H1 (cell line): ENCODE measurements at places on chromosomes 16 and 17. TPM values are rescaled to one million over a fixed set of nuclear protein-coding genes. Genes with fewer than 3 reads are reported as not detected.

DNA sequence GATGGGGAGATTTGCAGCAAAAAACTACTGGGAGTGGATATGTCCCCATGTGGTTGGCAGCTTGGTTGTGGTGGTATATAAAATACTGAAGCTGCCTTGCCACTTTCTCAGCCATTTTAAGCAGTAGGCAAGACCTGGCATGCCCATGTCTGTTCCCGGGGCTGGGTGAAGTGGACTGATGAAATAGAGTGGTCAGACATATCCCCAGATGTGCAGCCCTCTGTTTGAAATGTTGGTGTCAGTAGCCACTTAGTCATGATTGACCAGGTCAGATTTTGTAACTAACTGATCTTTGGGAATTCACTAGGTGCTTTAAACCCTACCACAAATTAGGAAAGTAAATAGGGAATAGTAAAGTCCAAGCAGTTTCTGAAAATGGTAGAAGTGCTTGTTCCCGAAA lies 151.6 kb downstream of the PHKB start:
- no peak for DNase-seq

DNA sequence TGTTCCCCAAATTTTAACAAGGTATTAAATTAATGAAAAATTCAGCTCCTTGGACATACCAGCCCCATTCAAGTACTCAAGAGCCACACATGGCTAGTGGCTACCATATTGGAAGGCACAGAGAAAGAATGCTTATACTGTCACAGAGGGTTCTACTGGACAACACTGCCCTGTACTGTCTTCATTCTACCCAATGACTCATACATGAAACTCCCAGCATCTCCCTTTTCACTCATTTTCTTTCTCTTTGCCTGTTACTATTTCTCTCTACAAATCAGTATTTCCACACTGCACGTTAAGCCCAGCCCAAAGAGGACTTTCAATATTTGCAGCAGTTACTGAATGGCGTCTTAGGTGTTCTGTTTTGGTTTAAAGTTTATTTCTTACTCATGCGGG lies 72.1 kb upstream of the RCVRN start:
- DNase-seq = no peak

GRCh38 chr17:7839876-7840261 lies 5.9 kb downstream of the KDM6B start:
- DNase-seq = no peak

DNA sequence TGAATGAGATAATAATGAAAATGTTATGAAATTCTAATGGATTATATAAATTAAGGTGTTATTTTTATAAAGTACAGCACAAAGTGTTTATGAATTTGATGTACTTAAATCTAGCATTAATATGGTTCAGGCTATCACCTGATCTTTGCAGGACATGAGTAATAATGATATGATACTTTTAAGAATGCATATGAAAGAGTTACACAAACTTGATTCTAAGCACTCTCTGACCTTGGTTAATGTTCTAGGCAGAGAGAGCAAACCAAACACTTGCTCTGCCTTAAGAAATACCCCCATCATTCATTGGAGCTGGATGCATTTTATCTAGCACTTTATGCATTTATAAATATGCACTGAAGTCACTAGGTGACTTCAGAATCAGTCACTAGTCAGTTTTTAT lies 942.2 kb upstream of the CDH8 start:
- DNase-seq = no peak

GRCh38 chr16:76204249-76204648 lies 73.0 kb upstream of the CNTNAP4 start:
- DNase-seq = no peak

DNA sequence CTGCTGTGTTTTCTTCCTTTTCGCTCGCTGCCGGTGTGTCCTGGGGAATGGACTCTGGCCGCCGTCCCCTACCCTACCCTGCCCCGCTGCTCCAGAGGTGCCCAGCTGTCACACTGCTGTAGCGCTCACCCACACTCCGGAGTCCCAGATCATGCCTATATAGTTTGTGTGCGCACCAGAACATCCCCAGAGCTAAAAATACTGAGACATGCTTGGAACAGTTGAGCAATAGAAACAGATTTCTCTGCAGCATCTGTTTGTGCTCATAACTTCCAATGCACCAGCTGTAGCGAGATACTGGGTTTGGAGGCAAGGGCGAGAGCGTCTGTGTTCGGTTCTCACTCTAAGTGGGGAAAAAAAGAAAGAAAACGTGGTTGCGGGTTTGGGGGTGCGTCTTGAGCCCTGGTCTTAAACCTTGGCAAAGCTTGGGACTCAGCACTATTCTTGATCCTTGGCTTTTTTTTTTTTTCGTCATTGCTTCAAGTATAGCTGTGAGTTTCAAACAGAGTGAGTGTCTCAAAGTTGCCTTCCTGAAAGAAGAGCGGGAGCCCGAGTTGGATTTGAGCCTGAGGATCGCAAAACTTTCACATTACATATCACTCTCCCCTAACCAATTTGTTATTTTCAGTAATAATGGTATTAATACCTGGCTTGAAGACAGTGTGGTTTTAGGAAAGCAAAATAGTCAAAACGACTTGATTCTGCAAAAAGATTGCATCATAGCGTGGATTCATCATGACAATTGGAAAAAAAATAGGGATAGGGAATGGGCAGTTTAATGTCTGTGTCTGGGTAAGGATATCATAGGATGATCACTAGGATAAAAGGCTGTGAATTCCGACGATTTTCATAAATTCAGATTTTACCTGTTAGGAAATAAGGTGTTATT lies 621 bp downstream of the KCNJ2 start:
- DNase-seq = no peak

DNA sequence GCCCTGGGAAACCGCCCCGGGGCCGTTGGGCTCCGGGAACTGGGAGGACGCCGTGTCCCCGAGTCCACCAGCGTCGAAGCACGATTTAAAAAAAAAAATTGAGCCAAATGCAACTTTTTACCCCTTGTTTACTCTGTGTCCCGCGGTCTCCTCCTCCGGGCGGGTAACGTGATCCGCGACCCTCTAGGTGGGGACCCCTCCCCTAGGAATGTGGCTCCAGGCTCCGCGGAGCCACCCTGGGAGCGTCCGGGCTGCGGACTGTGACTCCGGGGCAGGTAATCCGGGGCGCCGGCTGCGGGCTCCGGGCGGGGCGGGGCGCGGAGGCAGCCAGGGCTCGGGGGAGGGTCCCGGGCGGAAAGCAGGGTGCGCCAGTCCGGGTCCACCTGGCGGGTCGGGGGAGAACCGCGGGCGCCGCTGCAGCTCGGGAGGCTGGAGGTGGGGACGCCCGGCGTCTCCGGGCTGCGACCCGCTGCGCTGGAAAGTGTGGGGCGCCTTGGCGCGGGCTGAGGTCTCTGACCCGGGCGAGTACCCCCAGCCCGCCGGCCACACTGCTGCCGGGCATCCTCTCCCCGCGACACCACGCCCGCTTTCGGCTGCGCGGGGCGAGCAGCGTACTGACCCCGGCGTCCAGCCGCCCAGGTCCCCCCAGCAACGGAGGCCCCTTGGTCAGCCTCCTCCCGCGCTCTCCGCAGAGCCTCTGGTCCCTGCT lies 852 bp upstream of the HELZ start:
- DNase-seq = no peak

GRCh38 chr16:85390511-85391174 lies 222.5 kb upstream of the GSE1 start:
- DNase-seq = no peak

- DNase-seq = no peak
Measured at GRCh38 chr16:22847100-22847499, 33.1 kb downstream of the HS3ST2 start.

DNA sequence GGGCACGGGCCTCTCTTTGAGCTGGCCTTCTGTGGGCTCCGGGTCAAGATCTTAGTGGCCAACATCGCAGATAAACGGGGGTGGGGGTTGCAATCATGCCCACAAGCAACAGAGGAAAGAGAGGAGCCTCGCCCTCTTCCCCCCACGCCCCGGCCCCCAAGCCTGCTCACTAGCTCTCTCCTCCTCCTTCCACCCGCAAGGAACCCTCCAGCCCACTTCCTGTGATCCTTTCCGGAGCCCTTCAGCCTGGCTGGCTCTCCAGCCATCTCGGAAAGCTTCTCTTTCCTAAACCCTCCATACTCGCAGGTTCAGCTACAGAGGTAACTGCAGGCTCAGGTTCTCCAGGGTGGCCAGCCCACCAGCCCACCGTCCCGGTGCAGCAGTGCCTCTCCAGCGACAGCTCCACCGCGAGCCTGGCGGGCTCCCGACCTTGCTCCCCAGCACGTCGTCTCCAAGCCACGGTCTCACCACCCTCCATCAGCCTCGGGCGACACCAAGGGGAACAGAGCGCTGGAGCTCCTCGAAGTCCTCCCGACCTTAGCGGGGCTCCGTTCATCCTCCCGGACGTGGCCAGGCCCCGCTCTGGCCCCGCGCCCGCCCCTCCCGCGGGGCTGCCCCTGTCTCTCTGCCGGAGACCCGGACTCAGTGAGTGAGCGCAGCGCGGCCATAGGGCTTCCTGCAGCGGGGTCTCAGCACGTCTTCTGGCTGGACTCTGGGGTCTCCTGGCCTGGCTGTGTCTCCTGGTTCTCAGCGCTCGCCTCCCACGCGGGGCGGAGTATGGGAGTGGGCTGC lies 12.9 kb upstream of the ODF4 start:
- DNase-seq = peak; percentile 74

GRCh38 chr17:4511199-4511932 lies 12.7 kb downstream of the SPNS2 start:
- DNase-seq = no peak

- peak; percentile 23 for DNase-seq
Measured at GRCh38 chr17:36204724-36205500, 6.0 kb upstream of the CCL4L2 start.

DNA sequence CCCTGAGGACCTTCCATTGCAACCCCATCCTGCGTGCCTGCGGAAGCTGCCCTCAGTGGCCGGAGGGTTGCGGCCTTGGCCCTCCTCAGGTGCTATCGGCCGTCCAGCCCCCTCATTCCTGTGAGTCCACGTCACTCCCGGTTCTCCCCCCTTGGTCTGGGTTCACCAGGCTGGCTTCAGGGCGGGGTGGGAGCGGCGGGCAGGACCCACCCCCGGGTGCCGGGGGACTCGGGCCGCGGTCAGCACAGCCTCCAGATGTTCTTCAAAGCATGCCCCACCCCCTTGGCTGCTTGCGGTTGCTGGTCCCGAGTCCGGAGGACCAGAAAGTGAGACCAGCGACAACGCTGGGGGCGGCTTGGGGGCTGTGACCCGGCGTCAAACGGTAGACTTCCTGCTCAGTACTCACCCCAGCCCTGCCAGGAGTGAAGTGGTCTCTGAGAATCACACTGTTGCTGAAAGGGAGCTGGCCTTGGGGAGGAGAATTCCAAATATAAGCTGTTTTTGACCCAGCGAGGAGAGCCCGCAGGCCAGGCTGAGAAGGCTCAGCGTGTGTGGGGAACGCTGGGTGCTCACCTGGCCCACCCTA lies 4.5 kb downstream of the ZNF469 start:
- no peak for DNase-seq

GRCh38 chr16:8990445-8990844 lies 26.7 kb upstream of the USP7 start:
- DNase-seq = no peak

DNA sequence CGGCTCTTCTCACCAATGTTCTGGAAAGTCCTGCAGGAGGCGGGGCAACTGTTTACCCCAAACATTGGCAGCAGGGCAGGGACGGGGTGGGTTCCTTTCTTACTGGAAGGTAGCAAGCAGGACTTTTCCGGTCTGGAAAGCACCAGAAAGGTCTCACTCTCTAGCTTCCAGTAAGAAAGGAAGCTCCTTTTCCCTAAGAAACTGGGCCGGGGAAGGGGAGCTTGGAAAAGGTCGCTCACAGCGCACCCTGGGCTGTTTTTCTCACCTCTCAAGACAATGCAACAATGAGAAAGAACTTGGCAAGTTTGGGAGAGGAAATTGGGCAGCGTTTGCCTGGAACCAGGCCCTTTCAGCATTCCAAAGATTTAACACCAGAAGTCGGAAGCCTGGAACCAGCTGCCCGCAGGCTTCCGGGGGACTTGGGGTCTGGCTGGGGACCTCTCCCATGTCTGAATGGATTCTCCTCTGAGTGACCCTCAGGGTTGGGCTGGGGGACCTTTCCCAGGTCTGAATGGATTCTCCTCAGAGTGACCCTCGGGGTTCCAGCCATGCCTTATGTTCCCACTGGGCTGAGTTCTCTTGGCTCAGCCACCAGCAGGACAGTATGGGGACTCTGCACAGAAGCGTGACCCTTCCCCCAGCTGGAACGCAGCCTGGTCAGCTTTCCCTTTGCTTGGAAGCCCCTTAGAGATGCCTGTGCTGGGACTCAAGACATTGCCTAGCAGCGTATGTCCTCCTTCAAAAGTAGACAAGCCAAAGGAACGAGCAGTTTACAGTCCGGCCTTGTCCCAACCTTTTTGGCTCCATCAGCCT lies 166.5 kb upstream of the PLCG2 start:
- no peak for DNase-seq

DNA sequence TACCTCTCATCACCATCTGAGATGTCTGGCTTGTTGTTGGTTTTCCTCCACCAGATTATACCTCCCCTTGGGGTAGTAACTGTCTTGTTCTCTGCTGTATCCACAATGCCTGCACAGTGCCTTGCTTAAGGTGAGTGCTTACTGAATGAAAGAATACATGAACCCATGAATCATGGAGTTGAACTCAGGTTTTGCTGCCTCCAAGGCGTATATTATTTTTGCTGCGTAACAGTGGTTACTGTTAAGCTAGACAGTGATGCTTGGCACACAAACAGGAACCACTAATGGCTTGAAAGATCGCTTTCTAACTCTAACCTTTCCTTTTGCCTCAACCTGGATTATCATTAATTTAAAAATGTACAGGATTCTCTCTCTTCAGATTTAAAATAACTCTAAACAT lies 695.8 kb downstream of the TOX3 start:
- DNase-seq = no peak

DNA sequence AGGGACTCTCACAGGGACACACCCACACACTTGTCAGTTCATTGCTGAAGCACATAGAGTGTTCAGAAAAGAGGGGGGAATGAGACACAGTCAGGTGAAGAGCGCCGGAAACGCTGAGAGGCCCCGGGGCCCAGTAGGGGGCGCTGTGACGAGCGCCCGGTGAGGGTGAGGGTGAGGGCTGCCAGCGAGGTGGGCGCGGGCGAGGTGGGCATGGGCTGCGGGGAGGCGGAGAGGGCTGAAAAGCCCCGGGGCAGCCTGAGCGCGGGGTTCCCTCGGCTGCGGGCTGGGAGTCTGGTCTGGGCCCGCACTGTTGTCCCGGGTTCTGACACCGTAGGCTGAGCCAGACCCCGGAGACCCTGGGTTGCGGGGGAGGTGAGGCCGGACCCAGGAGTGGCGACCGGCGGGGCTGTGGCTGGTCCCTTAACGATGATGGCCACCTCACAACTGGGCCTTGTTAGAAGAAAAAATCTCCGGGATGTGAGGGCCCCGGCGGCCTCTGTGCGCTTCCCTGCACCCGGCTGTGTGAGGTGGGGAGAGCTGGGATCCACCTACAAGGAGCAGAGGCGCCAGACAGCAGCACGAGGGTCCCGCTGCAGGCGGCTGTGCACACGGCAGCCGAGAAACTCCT lies 91.4 kb downstream of the C16orf78 start:
- peak; percentile 88 for DNase-seq

GRCh38 chr17:74935585-74936469 lies at the start of gene OTOP3:
TSS of gene OTOP3 (plus strand) at chr17:74935898. CDS start at chr17:74935922, 24 bp downstream.
- no peak for DNase-seq

CA10 gene
- polyA plus RNA-seq = 0.60 and 0.75 TPM in 2 replicates

SLC12A3 gene
- 0.03 TPM in 1 of 2 replicates, not detected in the other for polyA plus RNA-seq

CLDN9 gene
- polyA plus RNA-seq = 0.89 and 2.2 TPM in 2 replicates

MPDU1 gene
- polyA plus RNA-seq = 142 and 154 TPM in 2 replicates

GALR2 gene
- polyA plus RNA-seq = 2.2 and 2.5 TPM in 2 replicates

SYNGR3 gene
- polyA plus RNA-seq = 49.9 and 72.3 TPM in 2 replicates

CLEC18A gene
- 1.3 and 1.9 TPM in 2 replicates for polyA plus RNA-seq

FBXW10 gene
- polyA plus RNA-seq = not detected in 2 replicates

IKZF3 gene
- polyA plus RNA-seq = 0.23 and 0.31 TPM in 2 replicates

PRSS27 gene
- polyA plus RNA-seq = 7.5 and 10.5 TPM in 2 replicates

CLEC3A gene
- polyA plus RNA-seq = not detected in 2 replicates
